ENCODE measurements at places on chromosomes 2 and 18.
A peak's percentile ranks its signal among the peaks of the same experiment; 100 is the strongest.

GRCh38 chr2:178530625-178531142 lies 50.4 kb downstream of the PLEKHA3 start:
- H3K4me1 ChIP-seq, result no peaks in the 10 kb centered on the region
- no peak overlapping the region for H3K27ac ChIP-seq
- H3K27me3 ChIP-seq, result no peaks in the 10 kb centered on the region
- peaks cover 45% of the 10 kb centered on the region for H3K36me3 ChIP-seq
- no peak overlapping the region for H3K4me3 ChIP-seq
- no peak for DNase-seq

GRCh38 chr2:128488434-128488833 lies 169.8 kb upstream of the HS6ST1 start:
- H3K27me3 ChIP-seq, result peaks cover 12% of the 10 kb centered on the region
- H3K36me3 ChIP-seq, result no peaks in the 10 kb centered on the region
- no peak for DNase-seq
- H3K4me1 ChIP-seq, result peaks cover 4% of the 10 kb centered on the region
- no peak overlapping the region for H3K4me3 ChIP-seq

- no peaks in the 10 kb centered on the region for H3K36me3 ChIP-seq
- peaks cover 2% of the 10 kb centered on the region for H3K27me3 ChIP-seq
- no peaks in the 10 kb centered on the region for H3K4me1 ChIP-seq
- no peak overlapping the region for H3K27ac ChIP-seq
- no peak overlapping the region for H3K4me3 ChIP-seq
Observed at GRCh38 chr2:238055841-238056240, 5.0 kb upstream of the SCLY start.

DNA sequence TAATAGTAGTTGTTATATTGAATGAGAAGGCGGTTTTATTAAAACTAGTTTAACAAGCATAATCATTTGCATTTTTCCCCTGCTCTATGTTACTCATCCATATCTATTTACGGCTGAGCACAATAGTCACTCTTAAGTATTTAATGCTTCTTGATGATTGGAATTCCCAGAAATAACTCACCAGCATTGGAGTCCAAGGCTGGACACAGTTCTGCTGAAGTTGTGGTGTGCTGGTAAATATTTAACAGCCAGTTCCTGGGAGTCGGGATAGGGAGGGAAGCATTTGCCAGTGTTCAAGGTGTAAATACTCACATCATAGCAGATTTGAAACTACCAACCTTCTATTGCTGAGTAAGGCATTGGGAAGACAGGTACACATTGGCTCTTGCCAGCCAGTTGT lies 315.1 kb downstream of the MTX2 start:
- peak overlapping the region; percentile 10 for H3K27ac ChIP-seq
- no peaks in the 10 kb centered on the region for H3K36me3 ChIP-seq
- peaks cover 1% of the 10 kb centered on the region for H3K4me1 ChIP-seq
- peak; percentile 43 for DNase-seq
- no peaks in the 10 kb centered on the region for H3K27me3 ChIP-seq

DNA sequence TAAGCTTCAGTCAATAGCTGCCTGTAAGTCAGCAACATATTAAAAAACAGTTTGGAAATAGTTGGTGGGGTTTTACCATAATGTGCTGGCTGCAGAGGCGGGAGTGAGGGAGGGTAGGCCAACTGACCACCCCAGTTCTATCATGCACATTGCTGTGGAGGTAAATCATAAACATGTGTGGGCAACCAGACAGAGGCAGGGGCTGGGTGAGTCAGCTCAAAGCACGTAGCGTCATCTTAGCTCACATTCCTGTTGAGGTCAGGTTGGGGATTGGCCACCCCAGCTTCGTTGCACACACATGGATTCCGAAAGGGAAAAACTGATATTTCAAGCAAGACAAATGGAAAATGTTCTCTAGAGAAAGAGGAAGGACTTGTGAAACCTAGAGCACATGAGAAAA lies 19.5 kb downstream of the GPR45 start:
- peak overlapping the region; percentile 87 for H3K27ac ChIP-seq
- DNase-seq, result peak; percentile 90
- peaks cover 8% of the 10 kb centered on the region for H3K36me3 ChIP-seq
- no peaks in the 10 kb centered on the region for H3K27me3 ChIP-seq
- peak overlapping the region; percentile 12 for H3K4me3 ChIP-seq

All from mesenchymal stem cell (in vitro differentiated cells and primary cell).